ENCODE measurements at places on chromosomes 7 and 10. TPM values are rescaled to one million over a fixed set of nuclear protein-coding genes. Genes with fewer than 3 reads are reported as not detected.

The ICA1 gene
- total RNA-seq, result 49.1 TPM

GRCh38 chr10:67527351-67527750, 168.6 kb downstream of the CTNNA3 start:
- DNase-seq, result no peak

The GJD4 gene
- not detected for total RNA-seq

DNA sequence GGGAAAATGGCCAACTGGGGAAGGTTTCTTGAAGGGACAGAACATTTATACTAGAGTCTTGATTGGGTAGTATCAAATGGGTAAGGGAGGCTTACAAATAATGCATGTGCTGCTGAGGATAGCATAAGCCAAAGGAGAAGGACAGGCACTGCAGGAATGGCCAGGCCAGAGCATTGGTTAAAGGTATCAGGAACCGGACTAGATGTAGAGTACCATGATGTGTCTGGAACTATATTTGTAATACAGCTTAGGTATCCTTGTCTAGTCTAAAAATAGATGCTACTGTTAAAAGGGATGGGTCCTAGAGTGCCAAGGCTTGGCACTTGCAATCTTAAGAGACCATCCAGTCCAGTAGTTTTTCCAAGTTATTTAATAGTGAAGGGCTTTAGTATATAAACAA, 20.3 kb downstream of the TMEM243 start:
- no peak for DNase-seq

GRCh38 chr7:151320263-151320845, 21.3 kb upstream of the NUB1 start:
- DNase-seq, result no peak

GRCh38 chr7:159141660-159142059, 3.0 kb downstream of the VIPR2 start:
- no peak for DNase-seq

DNA sequence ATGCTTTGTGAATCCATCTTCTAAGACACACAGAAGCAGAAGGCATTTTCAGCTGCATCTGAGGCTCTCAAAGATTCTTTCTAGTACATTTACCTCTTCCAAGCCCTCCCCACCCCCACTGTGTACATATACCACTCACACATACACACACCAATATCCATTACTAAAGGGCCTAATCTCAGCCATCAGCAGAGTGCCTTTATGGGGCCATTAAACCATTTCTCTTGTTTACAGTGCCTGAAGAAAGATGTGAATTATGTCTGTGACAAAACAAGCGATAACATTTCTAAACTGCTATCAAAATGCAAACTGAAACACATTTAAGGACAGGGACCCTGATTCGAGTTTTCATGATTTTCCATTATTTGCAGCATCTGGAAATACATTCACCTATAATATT, 40.0 kb downstream of the ETV1 start:
- DNase-seq, result no peak

The SPAM1 gene
- not detected for total RNA-seq

The WDFY4 gene
- 13.6 TPM for total RNA-seq

- DNase-seq, result no peak
Measured at GRCh38 chr10:124213899-124214510, 120.6 kb upstream of the CHST15 start.

All from omental fat pad (tissue), 4 donors.